ENCODE measurements at places on chromosomes 6 and 20.

DNA sequence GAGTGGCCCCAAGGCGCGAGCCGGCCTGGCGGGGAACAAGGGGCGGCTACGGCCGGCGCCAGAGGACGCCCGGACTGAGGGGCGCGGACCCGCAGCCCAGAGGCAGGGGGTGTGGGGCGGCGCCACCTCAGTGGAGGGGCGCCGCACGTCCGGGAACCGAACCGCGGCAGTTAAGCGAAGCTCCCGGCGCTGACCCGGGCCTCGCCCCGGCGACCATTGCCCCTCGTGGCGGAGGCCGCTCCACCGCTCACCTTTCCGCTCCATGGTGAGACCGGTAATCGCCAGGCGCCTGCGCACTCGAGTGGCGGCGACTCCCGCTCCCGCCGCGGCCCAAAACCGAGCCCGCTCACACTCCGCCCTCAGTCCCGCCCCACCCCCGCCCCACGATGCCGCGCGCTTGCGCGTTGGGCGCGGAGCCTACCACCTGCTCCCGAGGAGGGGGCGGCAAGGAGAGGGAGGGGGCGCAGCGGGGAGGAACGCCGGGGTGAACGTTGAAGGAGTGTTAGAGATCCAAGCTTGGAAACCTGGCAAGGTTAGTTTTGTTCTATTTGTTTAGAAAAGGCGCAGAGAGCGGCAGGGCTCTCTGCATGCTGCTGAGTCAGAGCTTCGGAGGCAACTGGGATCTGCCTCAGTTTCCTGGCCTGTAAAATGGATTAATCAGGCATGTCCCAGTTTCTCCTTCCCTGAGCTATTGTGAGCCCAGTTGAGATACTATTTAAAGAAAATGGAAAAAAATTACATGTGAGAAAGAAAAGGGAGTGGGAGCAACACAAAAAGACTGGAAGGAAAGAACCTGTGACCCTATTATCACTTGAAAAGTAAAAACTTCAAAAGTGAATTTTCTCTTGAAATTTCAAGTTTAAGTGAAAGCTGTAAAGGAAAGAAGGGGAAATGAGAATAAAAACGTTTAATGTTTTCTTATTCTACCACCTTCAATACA, at the start of gene SRPK1:
SRPK1 (minus strand) TSS at position 306 of the 940 bp plus-strand sequence; CDS start at position 264, 42 bp downstream.
- no peak for DNase-seq

GRCh38 chr6:133377219-133377618, 136.1 kb downstream of the EYA4 start:
- DNase-seq = no peak

DNA sequence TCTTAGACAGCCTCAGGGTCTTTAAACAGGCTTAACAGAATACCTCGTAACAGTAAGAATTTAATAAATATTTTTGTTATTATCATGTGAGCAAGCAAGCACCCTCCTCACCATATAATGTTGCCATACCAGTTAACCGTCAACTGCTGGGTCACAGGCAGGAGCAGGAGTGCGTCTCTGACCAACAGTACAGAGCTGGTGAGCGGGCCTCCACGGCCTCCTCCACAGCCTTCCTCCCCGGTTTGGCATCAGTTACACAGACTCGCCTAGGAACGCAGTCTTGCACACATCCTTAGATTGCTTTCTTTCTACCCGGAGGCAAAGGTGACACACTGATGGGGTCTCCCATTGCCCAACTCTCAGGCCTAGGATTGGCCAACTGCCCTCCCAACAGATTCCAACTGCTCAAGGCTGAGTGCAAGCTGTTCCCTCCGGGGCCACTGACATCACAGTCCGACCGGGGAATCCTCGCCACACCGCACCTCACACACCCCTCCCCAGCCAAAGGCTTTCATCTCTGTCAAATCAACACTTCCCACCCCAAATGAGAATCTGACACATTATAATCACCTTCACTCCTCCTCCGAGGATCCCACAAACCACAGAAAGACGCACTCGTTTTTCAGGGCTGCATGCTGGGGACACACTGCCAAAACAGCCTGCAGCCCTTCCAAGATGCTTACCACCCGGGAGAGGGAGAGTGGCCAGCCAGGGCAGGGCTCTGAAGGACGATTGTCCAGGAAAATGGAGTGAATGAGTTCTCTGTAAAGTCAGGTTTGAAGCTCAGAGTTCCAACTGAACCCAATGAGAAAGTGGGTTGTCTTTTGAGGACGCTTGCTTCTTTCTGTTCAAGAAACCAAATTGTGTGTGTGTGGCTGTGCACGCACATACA, 63.2 kb downstream of the PDE10A start:
- DNase-seq = no peak

- no peak for DNase-seq
These were observed 7.8 kb upstream of the TRIM38 start for GRCh38 chr6:25954756-25955155.

DNA sequence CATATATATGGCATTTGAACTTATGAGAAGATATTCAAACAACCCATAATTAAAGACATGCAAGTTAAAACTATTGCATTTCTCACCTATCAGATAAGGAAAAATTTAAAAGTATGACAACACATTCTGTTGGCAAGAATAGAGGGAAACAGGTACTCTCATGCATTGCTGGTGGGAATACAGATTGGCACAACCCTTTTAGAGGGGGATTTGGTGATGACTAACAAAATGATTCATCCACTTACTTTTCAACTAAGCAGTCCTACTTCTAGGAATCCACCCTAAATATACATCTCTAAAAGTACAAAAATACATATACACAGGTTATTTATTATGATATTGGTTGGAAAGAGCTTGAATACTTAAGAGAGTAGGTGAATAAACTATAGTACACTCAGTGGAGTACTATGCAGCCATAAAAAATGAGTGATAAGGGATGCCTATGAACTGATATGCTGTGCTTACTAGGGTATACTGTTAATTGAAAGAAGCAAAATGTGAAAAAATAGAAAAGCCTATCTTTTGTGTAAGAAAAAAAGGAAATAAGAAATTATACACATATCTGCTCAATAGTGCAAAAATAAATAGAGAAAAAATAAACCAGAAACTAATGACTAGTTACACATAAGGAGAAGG, 42.2 kb downstream of the ADAT2 start:
- DNase-seq = no peak

- no peak for DNase-seq
These were observed 518.1 kb downstream of the TFAP2A start for GRCh38 chr6:9896806-9897205.

DNA sequence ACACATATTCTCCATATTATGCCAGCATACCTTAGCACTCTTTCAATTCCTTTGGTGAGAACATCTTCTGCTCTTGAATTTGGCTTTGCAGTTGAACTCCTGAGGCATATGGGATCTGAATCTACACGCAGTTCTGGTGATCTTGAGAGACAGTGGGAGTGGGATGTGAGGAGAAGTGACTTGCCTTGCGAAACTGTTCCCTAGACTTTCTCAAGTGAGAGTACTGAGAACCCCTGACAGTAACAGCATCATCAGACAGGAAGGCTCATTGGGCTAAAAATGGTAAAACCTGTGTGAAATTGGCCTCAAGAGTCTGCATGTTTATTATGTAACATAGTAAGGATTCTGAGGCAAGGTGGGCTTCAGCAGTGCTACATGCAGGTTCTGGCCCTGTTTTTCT, 49.1 kb upstream of the CEP85L start:
- no peak for DNase-seq

GRCh38 chr20:34001378-34001777, 7.7 kb downstream of the RALY start:
- DNase-seq = no peak

DNA sequence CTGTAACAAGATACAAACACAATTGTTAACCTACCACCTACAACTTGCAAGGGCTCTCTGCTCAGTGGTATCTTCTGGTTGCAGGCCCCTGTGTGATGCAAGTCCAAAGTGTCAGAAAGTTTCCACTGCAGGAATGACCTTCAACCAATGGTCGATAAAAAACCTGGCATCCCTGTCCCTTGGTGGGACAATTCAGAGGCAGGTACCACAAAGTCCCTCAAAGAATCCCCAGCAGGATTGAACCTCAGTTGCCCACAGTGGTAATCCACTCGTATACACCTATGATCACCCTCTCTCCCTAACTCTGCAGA, 15.9 kb downstream of the GLO1 start:
- no peak for DNase-seq

DNA sequence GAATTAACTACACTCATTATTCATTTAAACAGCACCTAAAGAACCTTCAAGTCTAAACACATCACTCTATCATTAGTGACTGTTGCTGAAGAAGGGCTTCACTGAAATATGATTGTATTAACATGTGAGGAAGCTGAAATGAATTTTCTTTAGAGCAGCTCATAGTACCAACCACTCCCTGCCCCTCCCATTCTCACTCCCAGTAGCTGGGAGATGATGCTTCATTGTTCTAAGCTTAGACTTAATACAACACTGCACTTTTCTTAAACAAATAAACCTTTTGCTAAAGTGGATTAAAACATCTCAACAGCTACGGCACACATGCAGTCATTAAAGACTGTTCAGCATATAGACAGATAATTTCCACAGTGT, 63.1 kb downstream of the ATXN1 start:
- DNase-seq = no peak

- DNase-seq = no peak
These were observed 76.0 kb downstream of the ANKRD6 start for GRCh38 chr6:89508755-89509563.

GRCh38 chr20:21090111-21090618, 16.0 kb downstream of the LINC00237 start:
- no peak for DNase-seq

- DNase-seq = no peak
These were observed 1.6 kb downstream of the REM1 start for GRCh38 chr20:31476643-31477215.

DNA sequence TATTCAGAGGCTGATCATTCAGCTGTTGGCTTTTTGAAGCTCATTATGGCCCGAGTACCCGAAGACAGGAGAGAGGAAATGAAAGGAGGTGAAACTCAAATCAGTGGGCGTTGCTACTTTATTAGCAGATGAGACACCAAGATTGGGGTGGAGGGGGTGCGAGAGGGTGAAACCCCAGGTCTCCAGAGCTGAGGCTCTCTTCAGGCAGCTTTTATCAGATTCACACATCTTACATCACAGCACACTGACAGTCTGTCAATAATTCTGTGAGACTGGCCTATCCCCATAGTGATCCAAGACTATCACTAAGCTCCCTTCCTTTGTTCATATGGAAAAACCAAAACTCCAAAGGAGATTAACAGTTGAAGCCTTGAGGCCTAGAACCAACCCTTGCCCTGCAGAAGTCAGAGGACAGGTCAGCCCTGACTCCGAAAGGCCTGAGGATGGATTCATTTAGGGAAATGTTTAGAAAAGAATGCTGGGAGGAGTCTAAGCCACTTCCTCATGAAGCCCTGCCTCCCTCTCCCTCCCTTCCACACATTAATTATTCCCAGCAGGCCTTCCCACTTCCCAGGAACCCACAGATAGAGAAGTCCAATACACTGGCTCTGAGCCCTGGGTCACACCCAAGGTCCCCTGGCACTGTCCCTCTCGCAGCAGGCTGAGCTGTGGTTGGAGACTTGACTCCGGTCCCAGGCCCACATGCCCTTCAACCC, 23.2 kb downstream of the TRERF1 start:
- DNase-seq = no peak

- no peak for DNase-seq
These were observed 465.9 kb upstream of the BTBD3 start for GRCh38 chr20:11451793-11452291.

- DNase-seq = no peak
These were observed 72.3 kb downstream of the LINC00237 start for GRCh38 chr20:21033817-21034216.

DNA sequence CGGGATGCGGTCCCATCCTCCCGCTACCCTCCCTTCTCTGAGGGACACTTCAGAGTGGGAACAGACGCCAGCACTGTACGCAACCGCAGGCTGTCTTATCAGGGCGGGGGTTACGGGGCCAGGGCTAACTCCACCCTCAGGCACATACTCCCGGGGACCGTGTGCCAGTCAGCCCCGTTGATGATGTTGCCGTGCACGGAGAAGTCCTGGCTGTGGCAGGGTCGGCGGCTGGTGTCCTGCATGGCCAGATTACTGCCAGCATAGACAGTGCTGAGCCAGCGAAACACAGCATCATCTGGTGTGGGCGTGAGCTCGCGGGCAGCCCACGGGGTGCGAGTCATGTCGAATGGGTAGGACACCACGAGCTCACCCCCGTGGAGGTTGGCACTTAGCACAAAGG, 5.0 kb downstream of the CPXM1 start:
- DNase-seq = no peak

DNA sequence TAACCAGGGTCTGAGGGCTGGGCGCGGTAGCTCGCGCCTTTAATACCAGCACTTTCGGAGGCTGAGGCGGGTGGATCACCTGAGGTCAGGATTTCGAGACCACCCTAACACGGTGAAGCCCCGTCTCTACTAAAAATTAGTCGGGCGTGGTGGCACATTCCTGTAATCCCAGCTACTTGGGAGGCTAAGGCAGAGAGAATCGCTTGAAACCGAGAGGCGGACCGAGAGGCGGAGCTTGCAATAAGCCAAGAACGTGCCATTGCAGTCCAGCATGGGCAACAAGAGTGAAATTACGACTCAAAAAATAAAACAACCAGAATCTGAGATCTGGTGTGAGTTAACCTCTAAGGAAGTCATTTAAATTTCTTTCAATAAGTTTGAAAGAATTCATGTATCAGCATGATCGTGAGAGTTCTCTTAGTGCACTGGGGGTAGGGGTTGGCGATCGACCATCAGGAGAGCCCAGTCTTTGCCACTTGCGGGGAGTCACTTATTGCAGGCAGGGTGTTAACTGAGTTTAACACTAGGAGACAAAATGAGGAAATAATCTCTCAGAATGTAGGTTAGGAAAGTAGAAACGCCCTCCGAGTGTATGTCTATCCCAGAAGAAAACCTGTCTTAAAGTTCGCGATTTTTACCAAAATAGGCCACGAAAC, 206.5 kb upstream of the ZNF184 start:
- DNase-seq = no peak

DNA sequence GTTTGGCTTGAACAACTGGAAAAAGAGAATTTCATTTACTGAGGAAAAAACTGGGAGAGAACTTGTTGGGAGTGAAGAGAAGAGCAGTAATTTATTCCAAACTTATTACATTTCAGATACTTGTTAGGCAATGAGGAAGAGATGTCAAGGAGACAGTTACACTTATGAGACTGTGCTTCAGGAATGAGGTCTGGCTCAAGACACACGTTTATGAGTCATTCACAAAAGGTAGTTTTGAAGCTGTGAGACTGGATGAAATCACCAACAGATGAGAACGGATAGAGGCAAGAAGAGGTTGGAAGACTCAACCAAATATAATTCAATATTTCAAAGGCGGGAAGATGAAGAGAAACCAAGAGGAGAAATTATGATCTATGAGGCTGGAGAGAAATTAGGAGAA, 70.6 kb upstream of the DEFB112 start:
- DNase-seq = no peak
